ENCODE measurements at places on chromosomes 16 and 17.
A peak's percentile ranks its signal among the peaks of the same experiment; 100 is the strongest.

- DNase-seq: no peak
These were observed 27.4 kb downstream of the EMP2 start for GRCh38 chr16:10552998-10553491.

- peak; percentile 82 for DNase-seq
These were observed 898 bp downstream of the SNAI3 start for GRCh38 chr16:88685156-88686061.

- DNase-seq: no peak
These were observed 9.2 kb downstream of the PAFAH1B1 start for GRCh38 chr17:2602597-2603017.

DNA sequence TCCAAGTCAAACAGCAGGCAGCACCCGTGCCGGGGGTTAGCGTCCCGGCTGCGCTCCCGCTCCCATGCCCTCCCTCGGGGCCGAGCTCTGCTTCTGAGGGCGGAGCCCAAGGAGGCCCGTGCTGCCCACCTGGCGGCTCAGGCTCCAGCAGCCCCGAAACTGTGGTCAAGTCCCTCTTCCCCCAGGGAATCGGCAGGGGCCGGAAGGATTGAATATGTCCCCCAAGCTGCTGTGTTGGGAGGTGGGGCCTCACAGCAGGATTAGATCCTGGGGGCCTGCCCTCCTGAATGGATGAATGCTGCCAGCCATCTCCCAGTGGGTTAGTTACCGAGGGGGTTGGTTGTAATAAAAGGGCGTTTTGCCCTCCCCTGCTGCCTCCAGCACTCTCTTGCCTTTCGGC, 33.9 kb downstream of the MAP2K3 start:
- DNase-seq: no peak

- no peak for DNase-seq
These were observed 211.6 kb upstream of the SDK2 start for GRCh38 chr17:73855720-73856333.

DNA sequence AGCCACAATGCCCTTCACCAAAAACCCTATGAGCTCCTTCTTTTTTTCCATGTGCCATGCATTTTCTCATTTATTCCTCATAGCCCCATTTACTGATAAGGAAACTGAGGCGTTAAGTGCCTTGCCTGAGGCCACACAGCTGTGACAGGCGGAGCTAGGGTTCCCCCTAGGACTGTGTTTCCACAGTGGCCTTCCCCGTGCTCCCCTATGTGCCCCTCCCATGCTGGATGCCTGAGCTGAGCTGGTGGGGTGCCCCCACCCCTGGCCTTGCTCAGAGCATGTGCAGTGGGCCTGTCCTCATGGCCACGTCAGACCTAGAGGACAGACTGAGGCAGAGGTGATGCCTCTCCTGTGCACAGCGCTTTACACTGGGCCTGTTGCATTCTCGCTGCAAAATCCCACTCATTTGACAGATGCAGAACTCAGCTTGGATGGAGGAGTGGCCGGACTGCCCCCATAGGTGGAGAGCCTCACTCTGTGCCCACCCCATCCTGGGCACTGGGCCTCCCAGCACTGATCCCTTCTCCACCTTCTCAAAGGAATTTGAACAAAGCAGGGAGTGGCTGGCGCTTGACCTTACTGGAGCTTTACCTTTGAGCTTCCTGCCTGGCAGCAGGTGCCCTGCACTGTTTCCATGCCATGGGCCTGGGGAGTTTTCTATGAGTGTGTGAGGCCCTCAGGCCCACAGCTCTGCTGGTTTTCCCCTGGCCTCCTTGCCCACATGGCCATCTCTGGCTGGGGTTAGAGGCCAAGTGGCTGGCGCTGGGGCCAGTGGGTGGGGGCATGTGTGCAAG, 2.6 kb downstream of the MAP2K3 start:
- DNase-seq: no peak
